ENCODE measurements at places on chromosomes 11 and 22.

DNA sequence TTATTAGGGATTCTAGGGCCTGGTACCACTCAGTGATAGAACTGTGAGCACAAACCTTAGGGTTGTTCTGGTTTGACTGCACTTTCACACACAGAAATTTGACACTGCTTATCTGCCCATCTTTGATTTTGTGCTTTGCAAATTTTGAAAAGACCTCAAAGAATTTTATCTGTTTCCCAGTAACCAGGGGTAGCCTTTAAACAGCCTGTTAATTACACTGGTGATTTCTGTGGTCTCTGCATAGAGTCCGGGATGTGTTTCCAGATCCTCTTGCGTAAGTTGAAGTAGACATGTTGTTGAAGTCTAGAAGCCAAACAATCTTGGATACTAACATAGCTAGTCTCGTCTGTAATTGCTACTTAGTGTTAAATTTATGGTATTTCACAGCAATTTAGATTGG lies 75.3 kb downstream of the C22orf31 start:
- no peak for DNase-seq

DNA sequence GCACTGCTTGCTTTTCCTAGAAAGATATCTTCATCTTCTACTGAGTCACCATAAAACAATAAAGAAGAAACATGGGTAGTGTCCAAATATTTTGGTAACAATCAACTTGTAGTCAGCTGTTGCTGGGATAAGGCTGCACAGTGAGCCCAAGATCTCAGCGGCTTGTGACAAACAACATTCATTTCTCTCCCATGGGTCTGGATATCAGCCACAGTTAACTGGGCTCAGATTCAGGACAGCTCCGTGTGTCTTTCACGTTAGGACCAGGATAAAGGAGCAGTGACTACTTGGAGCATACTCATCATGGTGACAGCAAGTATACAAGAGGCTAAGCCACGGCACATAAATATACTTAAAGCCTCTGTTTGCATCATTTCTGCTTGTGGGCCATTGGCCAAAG lies 27.9 kb upstream of the GRK3 start:
- DNase-seq = no peak

DNA sequence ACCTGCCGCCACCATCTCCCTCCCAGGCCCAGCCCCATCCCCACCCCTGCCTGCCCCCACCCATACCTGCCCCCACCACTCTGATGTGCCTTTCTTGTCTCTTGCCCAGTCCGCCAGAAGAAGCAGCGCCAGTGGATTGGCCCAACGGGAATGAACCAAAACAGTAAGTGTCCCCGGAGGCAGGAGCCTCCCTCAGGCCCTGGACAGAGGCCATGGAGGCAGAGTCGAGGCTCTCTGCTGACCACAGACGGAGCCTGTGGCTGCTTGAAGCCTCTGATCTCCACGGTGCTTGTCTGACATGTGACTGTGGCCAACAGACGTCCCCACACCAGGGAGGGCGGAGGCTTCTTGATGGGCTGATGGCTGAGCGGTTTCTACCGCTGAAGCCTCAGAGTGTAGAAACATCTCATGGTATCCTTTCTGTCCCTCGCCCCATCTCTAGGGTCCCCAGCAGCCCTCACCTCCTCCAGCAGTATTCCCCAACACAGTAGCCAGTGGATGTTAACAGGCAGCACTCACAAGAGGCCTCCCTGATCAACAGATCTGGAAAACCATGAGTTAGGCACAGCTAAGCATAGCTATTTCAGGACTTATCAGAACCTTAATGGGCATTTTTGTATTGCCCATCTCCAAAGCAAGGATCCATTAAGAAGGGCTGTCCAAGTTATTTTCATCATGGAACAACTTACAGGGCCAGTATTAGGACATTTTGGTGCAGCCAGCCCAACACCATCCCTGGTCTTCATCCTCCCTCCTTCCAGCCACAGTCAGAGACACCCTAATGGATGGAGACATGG lies 21.7 kb downstream of the CD5 start:
- DNase-seq = no peak

DNA sequence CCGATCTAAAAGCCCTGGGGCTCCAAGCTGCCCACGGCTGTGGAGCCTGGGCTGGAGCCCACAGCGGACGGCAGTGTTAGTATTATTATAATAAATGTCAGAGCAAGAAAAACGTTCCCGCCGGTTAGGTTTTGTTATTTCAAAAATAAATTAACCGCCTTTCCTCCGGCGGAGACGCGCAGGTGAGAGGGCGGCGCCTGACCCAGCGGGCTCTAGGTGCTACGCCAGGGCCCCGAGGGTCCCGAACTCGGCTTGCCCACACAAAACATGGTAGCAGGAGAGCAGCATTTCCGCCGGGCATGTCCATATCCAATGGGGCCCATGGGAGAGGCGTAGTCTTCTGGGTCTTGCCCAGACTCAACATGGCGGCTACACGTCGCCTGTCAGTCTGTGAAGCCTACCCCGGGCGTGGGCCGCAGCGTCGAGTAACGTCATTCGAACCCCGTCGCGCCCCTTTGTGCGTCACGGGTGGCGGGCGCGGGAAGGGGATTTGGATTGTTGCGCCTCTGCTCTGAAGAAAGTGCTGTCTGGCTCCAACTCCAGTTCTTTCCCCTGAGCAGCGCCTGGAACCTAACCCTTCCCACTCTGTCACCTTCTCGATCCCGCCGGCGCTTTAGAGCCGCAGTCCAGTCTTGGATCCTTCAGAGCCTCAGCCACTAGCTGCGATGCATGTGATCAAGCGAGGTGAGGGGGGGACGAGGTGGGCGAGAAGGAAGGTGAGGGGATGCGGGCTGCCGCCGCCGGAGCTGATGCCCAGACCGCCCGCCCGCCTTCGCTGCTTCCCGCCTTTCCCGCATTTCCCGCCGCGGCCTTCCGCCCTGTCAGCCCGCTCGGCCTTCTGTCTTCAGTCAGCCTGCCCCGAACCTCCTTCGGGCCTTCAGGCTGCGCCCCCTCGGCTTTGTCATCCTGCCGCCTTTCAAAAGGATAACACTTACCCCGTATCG lies at the start of gene RRM1:
Gene RRM1, plus strand, starts transcription at position 452 of the 944 bp plus-strand sequence. Its CDS starts 214 bp downstream, at position 666.
- DNase-seq = peak; percentile 95

DNA sequence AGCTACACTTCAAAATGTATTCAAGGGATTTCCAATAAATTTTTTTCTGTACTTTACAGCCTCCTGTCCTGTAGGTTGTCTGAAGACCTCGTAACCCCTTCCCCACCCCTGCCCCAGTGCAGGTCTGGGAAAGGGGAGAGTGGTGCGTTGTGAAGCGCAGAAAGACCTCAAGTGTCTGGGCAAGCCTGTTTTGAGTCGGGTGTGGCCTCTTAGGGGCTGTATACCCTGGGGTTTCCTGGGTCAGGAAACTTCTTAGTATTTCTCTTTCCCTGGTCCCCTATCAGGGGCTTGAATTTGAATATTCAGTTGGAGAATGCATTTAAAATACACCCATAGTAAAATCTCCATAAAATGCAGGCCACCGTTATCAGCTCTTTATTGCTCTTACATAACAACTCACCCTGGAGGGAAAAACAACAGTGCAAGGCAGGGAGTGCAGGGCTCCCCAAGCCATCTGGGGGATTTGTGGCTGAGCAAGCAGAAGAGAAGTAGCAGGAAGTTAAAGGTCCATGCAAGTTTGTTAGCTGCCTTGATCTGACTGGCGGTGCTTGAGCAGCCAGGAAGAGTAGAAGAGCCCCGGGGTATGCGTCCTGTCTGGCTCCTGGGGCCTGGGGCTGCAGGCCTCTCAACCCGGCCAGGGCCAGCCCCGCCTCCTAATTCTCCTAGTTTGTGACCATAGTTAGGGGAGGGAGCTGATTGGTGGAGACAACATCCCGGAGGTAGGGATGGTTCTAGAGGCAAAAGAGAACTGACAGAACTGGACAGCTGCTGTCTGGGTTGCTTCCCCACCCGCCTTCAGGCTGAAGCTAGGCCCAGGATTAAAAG lies 25.7 kb downstream of the ARHGAP1 start:
- DNase-seq = peak; percentile 30

DNA sequence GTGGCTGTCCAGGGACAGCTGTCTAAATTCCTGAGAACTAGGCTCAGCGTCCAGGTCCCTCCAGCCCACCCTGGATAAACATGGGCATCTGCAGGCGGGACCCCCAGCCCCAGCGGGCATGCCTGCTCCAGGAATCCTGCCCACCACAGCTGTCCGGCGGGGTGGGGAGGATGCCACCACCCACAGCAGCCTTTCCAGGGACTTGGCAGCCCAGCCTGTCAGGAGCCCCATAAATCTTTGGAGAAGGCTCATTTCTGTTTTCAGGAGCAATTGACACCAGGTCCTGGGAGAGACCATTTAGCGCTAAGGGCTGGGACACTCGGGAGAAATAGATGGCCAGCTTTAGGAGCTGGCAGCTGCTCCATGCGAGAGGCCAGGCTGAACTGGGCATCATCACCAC lies 358.9 kb downstream of the CADM1 start:
- DNase-seq = no peak

GRCh38 chr11:112321501-112322172 lies 61.0 kb upstream of the PLET1 start:
- DNase-seq = peak; percentile 7

GRCh38 chr22:49886346-49887063 lies 31.7 kb downstream of the ALG12 start:
- no peak for DNase-seq

DNA sequence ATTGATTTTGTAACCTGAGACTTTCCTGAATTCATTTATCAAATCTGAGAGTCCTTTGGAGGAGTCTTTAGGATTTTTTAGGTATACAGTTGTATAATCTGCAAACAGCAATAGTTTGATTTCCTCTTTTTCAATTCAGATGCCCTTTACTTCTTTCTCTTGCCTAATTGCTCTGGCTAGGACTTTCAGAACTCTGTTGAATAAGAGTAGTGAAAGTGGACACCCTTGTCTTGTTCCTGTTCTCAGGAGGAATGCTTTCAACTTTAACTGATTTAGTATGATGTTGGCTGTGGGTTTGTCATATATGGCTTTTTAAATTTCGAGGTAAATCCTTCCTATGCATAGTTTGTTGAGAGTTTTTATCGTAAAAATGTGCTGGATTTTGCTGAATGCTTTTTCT lies 227.4 kb downstream of the CSNK2A3 start:
- no peak for DNase-seq

- DNase-seq = no peak
These were observed 30.7 kb upstream of the USP47 start for GRCh38 chr11:11810764-11811726.

DNA sequence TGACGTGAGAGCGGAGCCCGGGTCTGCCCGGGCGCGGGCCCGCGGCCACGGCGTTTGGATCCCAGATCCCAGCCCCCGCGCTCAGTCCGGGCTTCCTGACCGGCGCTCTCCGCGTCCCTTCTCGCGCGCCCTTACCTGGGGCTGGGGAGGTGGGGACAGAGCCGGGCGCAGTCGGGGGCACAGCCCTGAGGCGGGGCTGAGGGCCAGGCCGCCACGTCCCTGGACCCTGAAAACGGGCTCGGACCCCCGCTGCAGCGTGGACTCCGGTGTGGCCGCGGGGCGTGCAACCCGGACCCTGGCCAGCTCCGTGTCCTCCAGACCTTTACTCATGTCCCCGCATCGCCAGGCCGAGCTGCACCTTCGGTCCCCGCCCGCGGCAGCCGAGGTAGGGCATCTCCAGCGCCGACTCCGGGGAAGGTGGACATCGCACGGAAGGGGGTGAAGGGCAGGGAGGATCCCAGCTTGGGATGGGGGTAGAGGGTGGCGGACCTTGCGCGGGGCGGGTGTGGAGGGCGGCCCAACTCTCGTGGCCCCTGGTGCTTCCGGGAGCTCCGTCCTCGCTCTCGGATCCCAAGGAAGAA lies 9.9 kb upstream of the AIFM3 start:
- DNase-seq = no peak

DNA sequence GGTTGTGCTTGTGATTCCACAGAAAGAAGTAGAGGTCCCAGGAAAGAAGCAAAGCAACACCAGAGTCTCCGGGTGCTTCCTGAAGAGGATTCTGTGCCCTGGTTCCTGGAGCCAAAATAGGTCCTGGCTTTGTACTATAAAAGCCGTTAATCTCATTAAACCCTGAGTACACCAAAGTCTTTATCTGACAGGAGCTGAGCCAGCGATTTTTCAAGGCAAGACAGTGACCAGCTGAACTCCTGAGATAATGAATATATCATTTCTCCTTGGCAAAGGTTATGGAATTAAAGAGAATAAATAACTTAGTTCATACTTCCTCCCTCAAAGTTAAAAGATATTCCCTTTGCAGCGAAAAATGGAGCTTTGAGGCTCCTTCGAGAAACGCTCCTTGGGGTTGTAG lies 5.2 kb downstream of the TMEM138 start:
- no peak for DNase-seq

DNA sequence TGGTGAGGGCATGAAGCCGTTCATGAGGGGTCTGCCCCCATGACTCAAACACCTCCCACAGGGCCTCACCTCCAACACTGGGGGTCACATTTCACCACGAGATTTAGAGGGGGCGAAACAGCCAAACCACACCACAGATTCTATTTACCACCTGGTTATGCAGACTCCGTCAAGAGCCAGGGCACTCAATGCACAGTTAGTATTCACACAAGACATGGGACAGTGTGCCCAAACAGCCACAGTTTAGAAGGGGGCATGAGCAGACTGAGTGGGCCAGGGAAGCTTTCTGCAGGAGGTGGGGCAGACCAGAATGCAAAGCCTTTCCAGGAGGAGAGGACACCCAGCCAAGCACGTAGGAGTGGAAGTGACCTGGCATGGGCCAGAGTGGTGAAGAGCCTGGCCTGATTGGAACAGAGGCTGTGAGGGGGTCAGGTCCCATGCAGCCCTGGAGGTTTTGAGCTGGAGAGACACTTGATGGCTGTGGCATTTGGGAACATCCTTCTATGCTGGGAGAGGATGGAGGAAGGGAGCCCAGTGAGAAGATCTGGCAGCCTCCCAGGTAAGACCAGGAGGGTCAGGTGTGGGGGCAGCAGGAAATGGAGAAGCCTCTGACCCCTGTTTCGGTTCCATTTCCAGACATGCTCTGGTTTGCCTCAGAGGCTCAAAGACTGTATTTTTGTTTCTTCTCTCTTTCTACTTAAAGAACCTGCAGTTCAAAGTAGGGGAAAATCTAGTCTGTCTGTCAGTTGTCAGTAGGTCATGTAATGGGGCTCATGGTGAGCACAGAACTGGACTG lies 199.1 kb upstream of the NCAM1 start:
- DNase-seq = no peak

GRCh38 chr11:69444381-69445130 lies 36.9 kb upstream of the LINC01488 start:
- no peak for DNase-seq

DNA sequence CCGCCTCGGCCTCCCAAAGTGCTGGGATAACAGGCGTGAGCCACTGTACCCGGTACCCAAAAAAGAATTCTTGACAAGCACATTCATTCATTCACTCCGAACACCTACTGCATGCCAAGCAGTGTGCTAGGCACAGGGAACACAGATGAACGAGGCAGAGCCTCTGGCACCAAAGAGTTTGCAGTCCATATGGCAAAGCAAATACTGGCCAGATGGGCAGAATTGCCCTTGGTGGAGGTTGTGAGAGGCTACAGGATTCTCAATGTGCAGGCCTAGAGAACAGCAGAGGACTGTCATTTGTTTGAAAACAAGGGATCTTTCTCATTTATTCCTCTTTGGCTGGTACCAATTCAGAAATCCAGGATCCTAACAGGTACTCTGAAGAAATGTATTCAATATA lies 27.5 kb upstream of the MTCH2 start:
- no peak for DNase-seq

DNA sequence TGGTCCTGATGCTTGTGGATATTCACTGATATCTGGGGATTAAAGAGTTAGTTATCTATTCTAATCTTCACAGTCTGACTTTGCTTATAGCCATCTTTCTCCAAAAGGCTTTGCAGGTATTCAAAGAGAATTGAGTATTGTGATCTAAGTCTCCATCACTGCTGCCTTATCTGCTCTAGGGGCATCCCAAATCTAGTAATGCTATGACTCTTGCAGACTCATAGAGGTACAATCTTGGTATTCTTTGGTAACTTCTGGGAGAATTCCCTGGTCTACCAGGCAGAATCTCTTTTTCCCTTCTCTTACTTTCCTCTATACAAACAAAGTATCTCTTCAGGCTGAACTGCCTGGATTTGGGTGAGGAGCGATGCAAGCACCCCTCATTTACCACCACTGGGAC lies 746.3 kb downstream of the JRKL start:
- no peak for DNase-seq
